ENCODE measurements at places on chromosomes 13 and 19.

DNA sequence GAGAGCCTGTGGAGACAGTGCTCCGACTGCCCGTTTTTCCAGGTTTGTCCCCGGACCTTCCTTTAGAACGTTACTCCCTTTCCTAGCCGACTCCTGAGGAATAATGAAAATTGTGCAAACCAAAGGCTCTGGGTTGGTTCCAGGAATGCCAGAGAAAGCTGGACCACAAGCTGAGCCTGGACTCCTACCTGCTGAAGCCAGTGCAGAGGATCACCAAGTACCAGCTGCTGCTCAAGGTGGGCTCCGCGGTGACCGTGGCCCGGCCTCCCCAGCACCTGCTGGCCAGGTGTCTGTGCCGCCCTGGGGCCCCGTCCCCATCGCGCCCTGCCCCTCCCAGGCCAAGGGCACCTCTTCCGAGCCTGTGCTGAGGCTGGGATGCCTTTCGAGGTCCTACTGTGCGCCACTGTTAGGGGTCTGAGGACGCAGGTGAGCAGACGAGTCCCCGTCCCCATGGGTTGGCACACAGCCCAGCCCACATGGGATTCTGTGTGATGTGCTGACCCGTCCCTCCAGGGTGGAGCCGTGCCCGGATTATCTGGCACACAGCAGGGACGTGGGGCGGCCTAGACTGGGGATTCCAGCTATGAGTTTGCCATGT is 20.5 kb upstream of the F7 start:
- DNase-seq = no peak

- no peak for DNase-seq
Observed at GRCh38 chr19:27777726-27778125, 1435.2 kb downstream of the UQCRFS1 start.

DNA sequence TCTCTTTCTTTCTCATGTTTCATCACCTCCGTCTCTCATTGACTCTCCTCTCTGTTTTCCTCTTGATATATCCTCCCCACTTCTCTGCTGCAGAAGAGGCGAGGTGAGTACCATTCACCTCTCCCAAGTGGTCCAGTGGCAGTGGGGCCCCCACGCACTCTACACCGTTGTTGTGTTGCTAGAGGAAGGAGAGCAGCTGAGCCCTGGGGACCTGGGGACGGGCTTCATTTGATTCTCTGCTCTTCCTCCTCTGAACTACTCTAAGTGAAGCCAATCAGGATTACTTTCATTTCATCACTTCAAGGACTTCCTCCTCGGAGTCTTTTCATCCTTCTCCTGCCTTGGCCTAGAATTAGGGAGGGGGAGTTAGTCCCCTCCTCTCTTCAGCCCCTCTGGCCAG is 64.6 kb downstream of the CCNE1 start:
- no peak for DNase-seq

GRCh38 chr13:41557719-41558118 is 100.4 kb downstream of the RGCC start:
- no peak for DNase-seq

DNA sequence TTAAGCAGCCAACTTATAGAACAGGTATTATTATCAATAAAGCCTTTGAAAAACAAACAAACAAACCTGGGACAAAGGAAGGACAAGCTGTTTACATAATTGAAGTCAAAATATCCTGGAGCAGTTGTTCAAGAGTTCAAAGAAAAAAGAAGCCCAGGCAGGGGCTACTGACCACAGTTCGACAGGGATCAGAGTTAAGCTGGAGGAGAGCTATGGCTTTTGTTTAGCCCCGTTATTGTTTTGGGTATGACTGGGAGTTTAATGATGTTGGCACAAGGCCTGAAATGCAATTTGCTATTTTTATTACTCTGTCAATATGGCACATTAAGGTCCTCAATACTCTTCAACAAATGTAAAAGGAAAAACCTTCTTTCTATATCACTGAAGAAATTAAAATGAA is 624.4 kb upstream of the KLHL1 start:
- no peak for DNase-seq

DNA sequence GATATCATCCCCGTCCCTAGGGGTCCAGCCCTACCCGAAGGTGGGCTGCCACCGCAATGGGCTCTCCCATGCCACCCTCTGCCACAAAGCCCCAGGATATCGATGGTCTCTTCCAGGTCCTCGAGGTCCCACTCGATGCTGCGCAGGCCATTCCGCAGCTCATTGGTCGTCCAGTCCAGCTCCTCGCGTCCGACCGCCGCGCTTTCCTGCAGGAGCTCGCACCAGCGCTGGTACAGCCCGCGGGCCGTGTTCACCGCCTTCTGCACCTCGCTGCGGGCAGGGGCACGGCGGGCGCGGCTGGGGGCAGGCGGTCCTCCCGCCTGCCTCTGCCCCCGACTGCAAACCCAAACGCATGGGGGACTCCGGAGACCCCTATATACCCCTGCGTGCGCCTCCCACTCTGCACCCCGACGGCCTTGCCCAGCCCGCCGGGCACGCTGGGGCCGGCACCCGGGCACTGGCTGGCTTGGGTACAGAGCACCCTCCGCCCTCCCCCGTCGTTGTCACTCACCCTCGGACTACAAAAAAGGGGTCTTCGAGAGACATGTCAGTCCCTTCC is 468 bp downstream of the STX10 start:
- no peak for DNase-seq
